ENCODE measurements at places on chromosomes 5 and 9. TPM values are rescaled to one million over a fixed set of nuclear protein-coding genes. Genes with fewer than 3 reads are reported as not detected.

Gene SLC34A1
- total RNA-seq = not detected

Gene KIF20A
- 131 TPM for total RNA-seq

Gene BRINP1
- not detected for total RNA-seq

Gene ADRB2
- total RNA-seq = 1.2 TPM

Gene ANKDD1B
- total RNA-seq = not detected
